ENCODE measurements at places on chromosomes 12 and 14.

GRCh38 chr12:1949771-1950470 lies 31.5 kb upstream of the CACNA2D4 start:
- no peak for DNase-seq

DNA sequence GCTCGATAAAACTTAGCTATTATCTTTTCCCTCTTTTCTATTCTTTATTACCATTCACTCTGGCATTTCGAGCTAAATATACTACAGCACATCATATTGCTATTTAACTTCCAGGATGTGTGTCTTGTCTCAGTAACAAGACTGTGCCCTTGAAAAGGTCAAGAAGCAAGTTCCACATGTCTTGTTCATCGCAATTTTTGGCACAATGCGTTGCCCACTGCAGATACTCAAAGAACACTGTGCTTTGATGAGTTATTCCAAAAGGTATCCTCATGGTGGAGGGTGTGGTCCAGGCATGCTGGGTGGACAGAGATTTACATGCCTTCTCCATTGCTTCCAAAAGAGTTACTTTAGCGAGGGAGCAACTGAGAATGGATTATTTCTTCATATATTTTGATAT lies 6.6 kb downstream of the E2F7 start:
- DNase-seq: no peak

DNA sequence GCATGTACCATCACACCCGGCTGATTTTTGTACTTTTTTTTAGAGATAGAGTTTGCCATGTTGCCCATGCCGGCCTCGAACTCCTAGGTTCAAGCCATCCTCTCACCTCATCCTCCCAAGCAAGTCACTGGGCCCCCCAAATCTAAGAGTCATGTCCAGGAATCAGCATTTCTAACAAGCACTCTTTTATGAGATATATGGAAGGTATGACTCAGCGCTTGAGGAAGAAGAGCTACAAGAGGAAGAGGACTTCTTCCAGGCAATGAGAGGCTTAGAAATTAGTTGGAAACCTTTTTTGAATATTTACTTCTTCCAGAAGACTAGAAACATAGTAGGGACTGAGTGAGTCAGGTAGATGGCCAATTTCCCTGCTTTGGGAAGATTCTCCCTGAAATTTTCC lies 114.5 kb downstream of the HMGA2 start:
- DNase-seq: no peak

GRCh38 chr14:70237710-70238109 lies 49.0 kb upstream of the SLC8A3 start:
- no peak for DNase-seq

- peak; percentile 90 for DNase-seq
These were observed 27.7 kb upstream of the HIGD1C start for GRCh38 chr12:50924439-50925341.

Data from left ventricle myocardium inferior (tissue), 1 donor.